Fibroblast of skin of right biceps (primary cell): ENCODE measurements at places on chromosomes 5 and 9.
A peak's percentile ranks its signal among the peaks of the same experiment; 100 is the strongest.

GRCh38 chr9:107355394-107355793, 72.3 kb downstream of the RAD23B start:
- no peak for DNase-seq

DNA sequence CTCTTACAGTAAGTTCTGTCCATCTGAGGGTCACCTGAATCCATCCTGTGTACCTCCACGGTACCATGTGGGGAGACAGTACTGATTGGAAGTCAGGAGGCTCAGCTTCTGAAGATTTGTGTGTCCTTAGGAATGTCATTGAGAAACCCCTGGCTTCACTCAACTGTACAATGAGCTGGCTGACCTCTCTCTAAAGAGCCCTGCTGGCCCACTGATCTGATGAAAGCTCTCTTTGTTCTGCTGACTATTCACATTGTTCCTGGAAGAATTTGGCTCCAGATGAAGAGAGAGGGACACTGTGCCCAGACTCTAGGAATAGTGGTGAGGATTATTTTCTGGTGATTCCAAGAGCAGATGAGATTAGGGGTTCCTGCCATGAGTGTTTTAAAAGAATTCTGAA, 141.2 kb downstream of the LURAP1L start:
- peak; percentile 11 for DNase-seq

- no peak for DNase-seq
Measured at GRCh38 chr9:100296407-100296806, 56.3 kb downstream of the TEX10 start.

GRCh38 chr9:134942011-134942787, 24.5 kb upstream of the FCN1 start:
- peak; percentile 14 for DNase-seq

GRCh38 chr5:86757824-86758223, 140.1 kb downstream of the COX7C start:
- no peak for DNase-seq

DNA sequence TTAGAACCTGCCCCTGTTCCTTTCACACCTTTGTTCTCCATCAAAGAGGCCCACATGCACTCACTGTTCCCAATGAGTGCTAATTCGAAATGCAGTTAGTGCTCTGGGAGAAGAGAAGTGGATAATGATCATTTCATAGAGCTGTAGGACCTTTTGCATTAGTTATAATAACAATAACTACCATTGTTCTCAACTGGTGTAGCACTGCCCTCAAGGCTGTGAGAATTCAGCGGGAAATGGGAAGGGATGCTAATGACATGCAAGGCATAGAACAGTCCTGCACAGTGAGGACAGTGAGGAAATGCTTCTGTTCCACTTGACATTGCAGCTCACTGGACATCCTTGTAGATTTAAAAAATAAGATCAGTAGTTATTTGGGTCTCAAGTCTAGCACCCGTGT, 187.4 kb downstream of the FBXL7 start:
- no peak for DNase-seq

DNA sequence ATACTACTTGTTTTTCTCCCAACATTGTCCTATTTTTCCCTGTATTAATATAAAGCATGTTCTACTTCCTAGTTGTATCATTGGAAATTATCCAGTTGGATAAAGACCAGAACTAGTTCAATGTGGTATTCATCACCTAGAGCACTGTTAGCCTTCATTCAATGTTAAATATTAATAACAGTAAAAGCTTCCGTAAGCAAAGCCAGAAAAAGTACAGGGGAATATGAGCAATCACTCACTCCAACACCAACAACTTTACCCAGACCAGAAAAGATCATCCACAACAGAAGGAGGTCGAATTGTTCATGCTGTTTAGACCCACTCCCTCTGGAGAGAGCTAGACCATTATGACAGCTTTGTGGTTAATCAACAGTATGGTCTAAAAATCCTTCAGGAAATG, 728.4 kb downstream of the MAT2B start:
- DNase-seq: peak; percentile 54

GRCh38 chr9:115694991-115695390, 458.6 kb upstream of the PAPPA start:
- DNase-seq: peak; percentile 54

DNA sequence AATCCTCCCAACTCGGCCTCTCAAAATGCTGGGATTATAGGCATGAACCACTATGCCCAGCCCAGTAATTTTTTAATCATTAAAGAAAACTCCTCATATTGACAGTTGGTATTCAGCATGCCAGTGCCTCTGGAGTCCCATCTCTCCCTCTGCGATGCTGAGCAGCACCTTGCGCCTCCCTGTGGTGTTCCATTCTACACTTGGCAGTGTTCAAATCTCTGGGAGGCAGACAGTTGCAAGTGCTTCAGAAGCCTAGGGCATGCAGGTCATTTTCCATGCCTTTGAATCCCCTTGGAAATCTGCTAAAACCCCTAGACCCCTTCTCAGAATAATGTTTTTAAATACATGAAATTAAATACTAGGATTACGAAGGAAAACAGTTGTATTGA, 41.3 kb downstream of the GARNL3 start:
- DNase-seq: no peak
